ENCODE measurements at places on chromosomes 16 and 17. TPM values are rescaled to one million over a fixed set of nuclear protein-coding genes. Genes with fewer than 3 reads are reported as not detected.

PRM1 gene
- not detected for total RNA-seq

NOG gene
- total RNA-seq = not detected

CA5A gene
- total RNA-seq = not detected

PABPN1L gene
- 3.9 TPM for total RNA-seq

MYO15A gene
- total RNA-seq = 4.0 TPM
